NCI-H1436 treated with DMSO at 0.1 percent for 48 hours (cell line): ENCODE measurements at places on chromosomes 11 and 22.
A peak's percentile ranks its signal among the peaks of the same experiment; 100 is the strongest.

DNA sequence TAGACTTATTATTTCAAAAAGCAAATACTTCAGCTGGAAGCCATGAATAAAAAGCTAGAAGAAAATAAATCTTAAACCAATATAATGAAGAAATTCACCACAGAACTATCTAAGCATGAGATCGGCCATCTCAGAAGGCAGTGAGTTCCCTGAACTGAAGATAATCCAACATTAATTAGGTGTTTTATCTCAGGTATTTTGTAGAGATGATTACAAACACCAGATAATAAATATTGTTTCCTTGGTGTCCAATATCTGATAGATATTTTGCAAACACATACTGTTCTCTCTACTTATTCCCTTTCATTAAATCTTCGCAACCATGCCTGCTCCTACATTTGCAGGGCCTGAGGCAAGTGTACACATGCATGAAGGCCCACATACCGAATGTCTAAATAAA is 26.0 kb upstream of the FAM181B start:
- DNase-seq: no peak

DNA sequence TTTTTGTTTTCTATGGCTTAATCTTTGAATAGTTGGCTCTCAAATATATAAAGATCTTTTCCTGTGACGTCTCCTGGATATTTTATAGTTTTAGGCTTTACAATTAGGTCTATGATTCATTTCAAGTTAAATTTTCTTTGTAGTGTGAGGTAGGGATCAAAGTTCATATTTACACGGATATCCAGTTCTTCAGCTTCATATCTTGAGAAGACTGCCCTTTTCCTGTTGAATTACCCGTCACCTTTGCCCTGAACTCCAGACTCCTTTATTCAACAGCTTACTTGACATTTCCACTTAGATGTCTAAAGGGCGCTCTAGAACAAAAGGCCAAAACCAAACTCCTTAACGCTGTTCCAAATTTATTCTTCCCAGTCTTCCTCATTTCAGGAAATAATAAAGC is 51.7 kb downstream of the TTC17 start:
- no peak for DNase-seq

GRCh38 chr11:56151376-56151775 is 8.7 kb downstream of the OR8K5 start:
- no peak for DNase-seq

DNA sequence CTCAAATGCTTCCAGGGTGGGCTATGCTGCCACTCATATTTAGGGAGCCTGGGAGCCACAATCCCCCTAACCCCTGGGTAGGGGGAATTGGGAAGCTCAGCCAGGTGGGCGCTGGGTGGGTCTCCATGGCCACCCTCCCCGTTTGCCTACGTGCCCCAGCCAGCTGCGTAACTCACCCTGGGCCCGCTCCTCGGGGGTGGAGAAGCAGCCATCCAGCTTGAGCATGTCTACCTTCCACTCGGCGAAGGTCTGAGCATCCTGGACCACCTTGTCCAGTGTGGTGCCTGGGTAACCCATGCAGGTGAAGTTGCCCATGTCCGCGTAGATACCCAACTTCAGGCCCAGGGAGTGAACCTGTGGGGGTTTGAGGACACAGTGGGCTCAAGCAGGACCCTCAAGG is 3.7 kb downstream of the NAGA start:
- DNase-seq: no peak

DNA sequence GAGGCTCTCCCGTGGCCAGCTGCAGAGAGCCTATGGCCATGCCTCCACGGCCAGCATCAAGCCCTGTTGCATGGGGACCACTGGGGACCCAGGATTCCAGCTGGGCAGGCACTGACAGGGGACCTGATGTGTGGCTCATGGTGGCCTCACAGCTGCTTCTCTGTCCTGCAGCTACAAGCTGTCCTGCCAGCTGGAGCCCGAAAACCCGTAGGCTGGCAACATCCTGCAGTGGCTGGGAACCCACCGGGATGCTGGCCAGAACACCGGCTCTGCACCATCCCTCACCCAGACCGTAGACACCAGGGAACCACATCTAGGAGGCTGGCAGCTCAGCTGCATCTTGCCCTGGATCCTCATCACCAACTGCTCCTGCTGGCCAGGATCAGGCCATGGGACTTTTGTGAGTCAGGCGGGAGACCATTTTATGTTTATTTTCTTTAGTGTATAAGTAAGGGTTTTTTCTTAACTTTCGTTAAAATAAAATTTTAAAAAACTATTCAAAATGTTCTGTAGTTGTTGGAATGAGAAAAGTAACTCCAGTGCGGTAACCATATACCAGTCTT is 7.9 kb downstream of the RGL4 start:
- no peak for DNase-seq

DNA sequence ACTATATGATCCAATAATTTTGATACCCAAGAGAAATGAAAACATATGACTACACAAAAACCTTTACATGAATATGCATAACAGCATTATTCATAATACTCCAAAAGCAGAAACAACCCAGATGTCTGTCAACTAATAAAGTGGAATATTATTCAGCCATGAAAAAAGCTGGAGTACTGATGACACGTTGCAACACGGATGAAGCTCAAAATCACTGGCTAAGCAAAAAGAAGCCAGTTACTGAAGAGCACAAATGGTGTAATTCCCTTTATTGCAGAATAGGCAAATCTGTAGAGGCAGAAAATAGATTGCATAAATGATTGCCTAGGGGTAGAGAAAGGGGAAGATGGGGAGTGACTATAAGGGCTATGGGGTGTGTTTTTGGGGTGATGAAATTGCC is 117.6 kb upstream of the FGF3 start:
- DNase-seq: no peak

DNA sequence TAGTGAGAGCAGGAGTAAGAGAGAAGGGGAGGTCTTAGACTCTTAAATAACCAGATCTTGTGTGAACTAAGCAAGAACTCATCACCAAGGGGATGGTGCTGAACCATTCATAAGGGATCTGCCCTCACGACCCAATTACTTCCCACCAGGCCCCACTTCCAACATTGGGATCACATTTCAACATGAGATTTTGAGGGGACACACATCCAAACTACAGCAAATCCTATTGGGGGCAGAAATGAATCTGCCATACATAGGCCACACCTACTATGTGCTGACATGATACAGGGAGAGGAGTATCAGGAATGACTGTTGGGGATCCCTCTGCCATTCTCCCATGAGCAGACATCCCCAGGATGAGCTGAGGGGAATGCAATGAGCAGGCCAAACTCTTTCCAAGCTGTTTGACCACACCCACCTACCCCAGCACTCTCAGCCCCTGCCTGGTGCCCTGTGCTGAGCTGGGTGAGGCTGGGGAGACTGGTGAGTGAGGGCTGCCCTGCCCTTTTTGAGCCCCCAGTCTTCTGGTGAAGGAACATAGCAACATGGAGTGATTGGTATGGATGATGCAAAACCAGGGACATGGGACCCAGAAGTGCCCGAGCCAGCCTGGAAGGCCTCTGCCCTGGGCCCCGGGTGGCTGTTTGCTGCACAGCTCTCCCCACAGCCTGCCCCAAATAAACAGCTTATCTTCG is 1.2 kb upstream of the GTSE1 start:
- DNase-seq: no peak

GRCh38 chr22:28241656-28242290 is 322.7 kb upstream of the PITPNB start:
- DNase-seq: no peak

DNA sequence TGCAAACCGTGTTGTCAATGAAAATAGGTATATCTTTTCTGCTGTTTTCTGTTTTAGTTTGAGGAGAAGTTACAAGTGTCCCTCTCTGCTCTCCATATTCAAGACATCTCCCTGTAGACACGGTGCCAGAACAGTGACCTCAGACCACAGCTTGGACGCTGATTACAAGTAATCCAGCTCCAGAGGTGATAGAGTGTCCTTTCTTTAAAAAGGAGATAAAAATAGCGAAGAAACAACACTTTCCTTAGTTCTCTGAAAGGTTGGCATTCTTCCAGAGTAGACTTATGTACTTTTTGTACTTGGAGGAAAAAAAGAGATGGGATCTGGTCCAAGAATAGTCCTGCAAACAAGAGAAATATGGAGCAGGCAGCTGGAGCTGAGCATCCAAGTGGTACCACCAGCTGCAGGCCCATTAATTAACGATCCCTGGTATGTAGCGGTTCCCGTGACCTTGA is 43.0 kb upstream of the WT1 start:
- DNase-seq: no peak

DNA sequence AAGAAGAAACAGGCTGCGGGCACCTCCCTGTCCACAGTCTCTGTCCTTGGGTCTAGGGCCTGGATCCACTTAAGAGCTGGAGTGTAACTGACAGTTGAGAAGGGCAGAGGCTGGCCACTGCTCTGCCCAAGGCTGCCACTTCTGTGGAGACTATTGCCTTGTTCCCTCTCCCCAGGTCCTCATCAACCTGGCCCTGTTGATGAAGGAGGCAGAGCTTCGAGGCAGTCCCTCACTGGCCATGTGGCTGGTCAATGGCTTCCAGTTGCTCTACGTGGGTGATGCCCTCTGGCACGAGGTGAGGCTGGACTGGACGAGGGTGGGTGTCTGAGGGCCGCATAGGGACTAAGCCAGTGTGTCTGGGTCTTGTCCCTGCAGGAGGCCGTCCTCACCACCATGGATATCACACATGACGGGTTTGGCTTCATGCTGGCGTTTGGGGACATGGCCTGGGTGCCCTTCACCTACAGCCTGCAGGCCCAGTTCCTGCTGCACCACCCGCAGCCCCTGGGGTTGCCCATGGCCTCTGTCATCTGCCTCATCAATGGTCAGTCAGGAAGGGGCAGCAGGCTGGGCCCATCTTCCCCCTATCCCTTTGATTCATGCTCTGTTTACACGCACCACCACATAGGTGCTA is 2.8 kb downstream of the ZNHIT2 start:
- no peak for DNase-seq

- DNase-seq: peak; percentile 26
Observed at GRCh38 chr11:11243590-11244469, 109.2 kb downstream of the CSNK2A3 start.

DNA sequence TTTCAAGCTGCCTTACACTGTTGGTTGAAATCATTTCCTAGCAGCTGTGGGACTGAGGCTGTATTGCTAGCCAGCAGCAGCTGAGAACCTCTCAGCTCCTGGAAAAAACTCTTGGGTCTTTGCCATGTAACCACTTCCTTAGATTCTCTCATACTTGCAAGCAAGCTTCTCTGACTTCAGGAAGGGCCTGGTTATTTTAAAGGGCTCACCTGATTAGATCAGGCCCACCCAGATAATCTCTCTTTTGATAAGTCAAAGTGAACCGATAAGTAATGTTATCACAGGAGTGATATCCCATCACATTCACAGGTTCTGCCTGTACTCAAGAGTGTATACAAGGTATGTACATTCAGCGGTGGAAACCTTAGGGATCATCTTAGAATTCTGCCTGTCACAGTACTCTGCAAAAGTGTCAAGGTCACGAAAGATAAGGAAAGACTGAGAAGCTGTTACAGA is 7.4 kb upstream of the CLPB start:
- no peak for DNase-seq

DNA sequence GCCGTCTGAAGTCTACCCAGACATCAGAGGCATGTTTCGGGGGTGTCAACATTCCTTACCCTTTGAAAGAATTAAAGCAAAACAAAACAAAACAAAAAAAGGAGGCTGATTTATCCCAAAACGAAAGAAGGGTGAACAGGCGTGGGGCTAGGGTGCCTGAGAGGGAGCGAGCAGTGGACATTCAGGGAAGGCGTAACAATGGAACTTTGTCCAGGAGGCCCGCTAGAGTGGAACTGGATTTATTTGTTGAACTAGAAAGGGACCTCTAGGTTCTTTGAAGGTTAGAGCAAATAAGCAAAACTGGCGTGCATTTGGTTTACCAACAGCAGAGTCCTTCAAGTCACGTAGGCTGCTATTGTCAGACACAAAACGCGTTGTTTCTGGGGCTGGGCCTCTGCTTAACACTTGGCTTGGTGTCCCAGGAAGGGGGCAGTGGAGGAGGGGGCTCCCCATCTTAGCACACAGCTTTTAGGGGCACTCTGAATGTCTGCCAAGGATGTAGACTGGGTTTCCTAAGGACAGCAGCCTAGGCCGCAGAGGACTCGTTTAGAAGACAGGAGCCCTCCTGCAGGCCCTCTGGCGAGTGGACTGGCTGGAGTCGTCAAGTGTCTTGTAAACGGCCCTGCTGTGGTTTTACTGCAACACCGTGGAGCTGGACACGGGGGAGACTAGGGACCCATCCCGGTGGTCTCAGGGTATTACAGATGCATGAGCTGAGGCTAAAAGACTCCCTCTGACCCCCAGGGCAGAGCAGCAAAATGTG is 203.7 kb upstream of the SORL1-AS1 start:
- DNase-seq: no peak

GRCh38 chr11:121870206-121871045 is 245.6 kb downstream of the BLID start:
- DNase-seq: no peak

DNA sequence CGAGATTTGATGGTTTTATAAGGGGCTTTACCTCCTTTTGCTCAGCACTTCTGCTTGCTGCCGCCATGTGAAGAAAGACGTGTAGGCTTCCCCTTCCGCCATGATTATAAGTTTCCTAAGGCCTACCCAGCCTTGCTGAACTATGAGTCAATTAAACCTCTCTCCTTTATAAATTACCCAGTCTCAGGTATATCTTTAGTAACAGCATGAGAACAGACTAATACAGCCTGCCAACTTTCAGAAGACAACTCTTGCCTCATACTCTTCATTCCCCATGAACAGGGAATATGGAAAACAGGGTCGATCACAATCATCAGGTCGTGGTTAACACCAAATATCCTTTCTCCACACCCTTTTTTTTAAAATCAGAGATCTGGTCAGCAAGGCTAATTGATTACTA is 83.0 kb downstream of the MPPED2 start:
- DNase-seq: no peak

GRCh38 chr11:69671734-69672465 is 3.3 kb downstream of the LTO1 start:
- no peak for DNase-seq

GRCh38 chr11:2862395-2863275 is 22.9 kb downstream of the CDKN1C start:
- no peak for DNase-seq

DNA sequence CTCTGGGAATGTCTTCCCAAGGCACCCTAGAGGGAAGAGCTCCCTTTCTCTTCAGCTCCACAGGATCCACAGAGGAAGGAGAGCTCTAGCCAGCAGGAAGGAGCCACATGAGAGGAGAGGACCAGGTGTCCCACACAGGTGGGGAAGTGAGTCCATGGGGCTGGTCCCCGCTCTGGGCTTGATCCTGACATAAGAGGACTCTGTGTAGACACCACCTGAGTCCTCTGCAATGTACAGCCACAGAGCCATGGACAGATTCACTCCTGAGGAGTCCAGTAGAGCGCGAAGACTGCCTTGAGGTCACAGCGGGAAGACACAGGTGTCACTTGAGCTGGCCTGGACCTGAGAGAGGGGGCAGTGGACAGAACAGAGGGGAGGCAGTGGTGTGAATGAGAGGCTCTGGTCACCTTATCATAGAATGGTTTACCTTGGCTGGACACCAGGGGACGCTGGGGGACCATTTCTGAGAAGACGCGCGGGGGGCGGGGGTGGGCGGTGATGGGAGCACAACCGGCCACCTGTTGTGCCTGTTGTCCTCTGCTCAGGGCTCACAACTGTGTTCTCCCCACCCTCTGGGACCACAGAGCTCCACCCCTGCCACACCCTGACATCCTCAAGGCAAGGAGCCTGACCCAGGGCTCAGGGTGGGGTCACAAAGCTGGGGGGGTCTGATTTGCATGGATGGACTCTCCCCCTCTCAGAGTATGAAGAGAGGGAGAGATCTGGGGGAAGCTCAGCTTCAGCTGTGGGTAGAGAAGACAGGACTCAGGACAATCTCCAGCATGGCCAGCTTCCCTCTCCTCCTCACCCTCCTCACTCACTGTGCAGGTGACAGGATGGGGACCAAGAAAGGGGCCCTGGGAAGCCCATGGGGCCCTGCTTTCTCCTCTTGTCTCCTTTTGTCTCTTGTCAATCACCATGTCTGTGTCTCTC is 128.2 kb downstream of the ZNF280B start:
- no peak for DNase-seq
